ENCODE measurements at places on chromosomes 1 and 21.

GRCh38 chr1:39854738-39855137 lies 28.6 kb downstream of the TRIT1 start:
- no peak for DNase-seq

- no peak for DNase-seq
Observed at GRCh38 chr1:214440219-214440965, 111.0 kb downstream of the PTPN14 start.

DNA sequence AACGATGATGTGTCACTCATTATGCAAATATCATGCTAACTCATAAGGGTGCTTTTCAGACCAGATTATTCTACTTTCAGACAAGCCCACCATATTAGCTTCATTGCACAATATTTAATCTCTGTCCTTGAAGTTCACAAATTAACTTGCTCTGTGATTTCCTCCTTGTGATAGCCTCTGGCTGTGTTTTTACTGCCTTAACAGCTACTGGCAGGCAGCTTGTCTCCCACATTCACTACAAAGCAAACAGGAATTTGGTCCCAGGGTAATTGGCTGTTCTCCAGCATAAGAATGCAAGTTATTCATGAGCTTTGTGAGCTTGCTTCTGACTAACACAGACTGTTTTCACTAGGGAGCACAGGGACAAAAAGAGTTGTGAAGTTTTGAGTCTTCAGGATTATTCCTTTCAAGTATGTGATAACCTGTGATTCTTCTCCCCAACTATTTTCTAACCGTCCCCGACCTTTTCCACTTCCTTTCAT lies 87.9 kb upstream of the HMCN1 start:
- no peak for DNase-seq

DNA sequence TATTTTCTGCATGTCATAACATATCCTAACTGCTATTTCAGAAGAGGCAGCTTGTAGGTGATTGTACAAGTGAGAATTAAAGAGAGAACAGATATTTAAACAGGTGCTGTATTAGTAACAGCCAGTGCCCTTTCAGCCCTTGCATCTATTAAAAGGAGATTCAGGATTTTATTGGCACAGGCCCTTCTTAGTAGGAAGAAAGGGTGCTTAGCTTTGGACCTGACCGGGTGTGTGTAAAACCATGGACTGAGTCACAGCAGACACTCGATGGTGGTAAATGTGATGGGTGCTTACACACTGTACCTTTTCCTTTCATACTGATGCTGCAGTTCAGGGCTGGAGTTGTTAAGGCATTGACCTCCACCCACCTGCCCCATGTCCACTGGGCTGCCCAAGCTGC lies 12.7 kb upstream of the CD101 start:
- DNase-seq = no peak

DNA sequence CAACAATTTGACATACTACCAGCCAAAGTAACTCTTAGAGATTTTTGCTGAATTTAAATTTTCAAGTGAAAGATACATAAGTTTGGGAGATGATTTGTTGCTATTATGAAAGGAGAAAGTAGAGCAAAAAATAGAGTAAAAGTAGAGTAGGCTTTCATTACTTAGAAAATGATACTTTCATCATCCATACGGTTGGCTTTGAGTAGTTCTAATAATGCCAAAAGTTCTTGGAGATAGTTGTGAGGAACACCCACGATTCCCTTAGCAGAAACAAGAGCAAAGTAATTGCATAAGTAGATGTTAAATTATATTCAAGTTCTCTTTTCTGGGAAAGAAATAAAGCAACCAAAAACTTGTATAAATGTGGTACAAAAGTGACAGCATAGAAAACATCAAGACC lies 95.0 kb upstream of the VAV3 start:
- DNase-seq = no peak

DNA sequence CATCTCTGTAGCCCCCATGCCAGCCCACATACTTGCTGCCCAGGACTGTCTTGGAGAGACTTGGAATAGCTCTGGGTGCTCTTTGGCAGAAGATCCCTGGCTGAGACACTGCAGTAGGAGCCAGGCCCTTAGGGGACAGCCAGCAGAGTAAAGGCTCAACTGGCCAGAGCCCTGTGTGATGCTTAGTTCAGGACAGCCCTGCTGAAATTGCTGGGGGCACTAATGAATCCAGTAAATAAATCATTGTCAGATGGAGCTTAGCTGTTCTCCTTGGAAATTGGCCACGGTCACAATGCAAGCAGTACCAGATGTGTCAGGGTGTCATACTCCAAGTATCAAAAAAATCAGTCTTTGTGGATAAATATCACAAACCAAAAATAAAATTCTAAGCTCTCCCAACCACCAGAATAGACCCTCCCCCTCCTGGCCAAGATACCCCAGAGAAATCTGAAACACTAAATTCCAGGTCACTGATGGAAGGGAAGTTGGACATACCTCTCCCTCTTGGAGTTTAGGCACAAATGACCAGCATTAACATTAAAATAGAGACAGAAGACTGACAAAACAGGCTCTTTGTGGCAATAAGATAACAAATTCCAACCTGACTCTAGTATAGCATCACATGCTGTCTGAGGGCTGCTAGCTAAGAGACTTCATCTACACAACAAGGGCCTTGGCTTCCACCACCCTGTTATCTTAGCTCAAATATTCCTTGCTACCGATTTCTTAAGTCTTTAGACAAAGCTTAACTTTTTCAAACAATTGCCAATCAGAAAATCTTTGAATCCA lies 83.2 kb upstream of the DNAH14 start:
- no peak for DNase-seq

DNA sequence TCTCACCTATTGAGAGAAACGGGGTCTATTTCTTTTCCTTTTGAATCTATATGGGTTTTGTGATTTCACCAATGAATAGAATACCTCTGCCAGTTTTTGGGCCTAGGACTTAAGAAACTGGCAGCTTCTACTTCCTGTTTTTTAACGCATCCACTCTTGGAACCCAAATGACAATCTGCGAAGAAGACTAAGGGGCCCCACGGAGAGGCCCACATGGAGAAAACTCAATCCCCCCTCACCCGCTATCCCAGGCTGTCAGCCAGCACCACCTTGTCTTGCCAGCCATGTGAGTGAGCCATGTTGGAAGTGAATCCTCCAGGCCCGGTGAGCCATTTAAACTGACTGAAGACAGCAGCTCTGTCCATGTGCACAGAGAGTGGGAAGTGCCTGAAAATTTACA lies 3.6 kb upstream of the HENMT1 start:
- no peak for DNase-seq

- no peak for DNase-seq
Observed at GRCh38 chr1:209875515-209875914, 47.7 kb downstream of the UTP25 start.

- no peak for DNase-seq
Observed at GRCh38 chr1:26049531-26050247, 3.8 kb upstream of the SLC30A2 start.

DNA sequence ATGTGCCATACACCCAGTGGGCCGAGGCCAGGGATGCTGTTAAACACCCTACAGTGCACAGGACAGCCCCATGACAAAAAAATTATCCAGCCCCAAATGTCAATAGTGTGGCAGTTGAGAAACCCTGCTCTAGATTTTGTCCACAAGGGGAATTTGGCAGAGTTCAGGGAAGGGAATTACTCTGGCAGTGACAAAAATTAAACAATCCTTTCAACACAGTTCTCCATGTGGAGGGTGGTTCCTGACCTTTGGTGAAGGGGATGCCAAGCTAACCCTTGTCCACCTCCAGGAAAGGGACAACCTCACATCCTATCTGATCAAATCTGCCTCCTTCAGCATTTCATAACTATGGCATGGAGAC lies 28.4 kb upstream of the CD84 start:
- DNase-seq = no peak

- DNase-seq = no peak
Observed at GRCh38 chr21:26443867-26444266, 129.2 kb downstream of the CYYR1 start.

- DNase-seq = no peak
Observed at GRCh38 chr21:44425307-44425894, 29.9 kb upstream of the LRRC3 start.

- peak; percentile 30 for DNase-seq
Observed at GRCh38 chr1:21368515-21369289, 71.2 kb upstream of the NBPF3 start.

GRCh38 chr1:209655411-209656231 lies 3.4 kb upstream of the LAMB3 start:
- DNase-seq = no peak

GRCh38 chr1:185938396-185938795 lies 204.2 kb downstream of the HMCN1 start:
- no peak for DNase-seq

DNA sequence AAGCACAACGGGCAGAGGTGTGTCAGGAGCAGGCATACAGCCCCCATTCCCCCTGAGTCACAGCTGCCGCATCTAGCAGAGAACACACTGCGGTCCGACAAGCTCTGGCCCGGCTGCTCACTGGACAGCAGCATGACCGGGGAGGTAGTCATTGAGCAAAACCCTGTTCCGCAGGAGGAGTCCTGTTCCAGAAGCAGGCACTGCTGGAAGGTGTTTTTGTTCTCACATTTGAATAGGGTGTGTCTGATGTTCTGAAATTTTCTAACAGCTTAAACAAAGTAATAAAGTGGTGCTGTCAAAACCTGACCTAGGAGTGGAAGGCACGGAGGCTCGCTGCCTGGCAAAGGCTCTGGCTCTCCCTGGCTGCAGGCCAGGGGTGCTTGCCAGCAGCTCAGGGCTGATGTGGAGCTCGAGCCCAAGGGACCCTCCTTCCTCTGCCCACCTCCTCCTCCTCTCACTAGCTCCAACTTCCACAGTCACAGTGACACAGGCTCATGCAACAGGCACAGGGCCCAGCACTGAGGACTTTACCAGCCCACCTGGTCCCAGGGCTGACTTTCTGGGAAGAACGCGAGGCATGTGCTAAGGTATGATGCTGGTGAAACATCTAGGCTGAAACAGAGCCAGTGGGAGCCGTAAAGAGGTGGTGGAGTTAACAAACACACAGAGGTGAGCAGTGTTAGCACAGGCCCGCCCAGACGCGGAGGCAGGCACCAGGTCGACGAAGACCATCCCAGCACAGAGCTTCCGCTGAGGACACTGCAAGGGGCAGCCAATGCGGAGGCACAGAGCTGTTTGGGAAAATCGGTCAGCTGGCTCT lies 118.6 kb upstream of the IFFO2 start:
- no peak for DNase-seq

DNA sequence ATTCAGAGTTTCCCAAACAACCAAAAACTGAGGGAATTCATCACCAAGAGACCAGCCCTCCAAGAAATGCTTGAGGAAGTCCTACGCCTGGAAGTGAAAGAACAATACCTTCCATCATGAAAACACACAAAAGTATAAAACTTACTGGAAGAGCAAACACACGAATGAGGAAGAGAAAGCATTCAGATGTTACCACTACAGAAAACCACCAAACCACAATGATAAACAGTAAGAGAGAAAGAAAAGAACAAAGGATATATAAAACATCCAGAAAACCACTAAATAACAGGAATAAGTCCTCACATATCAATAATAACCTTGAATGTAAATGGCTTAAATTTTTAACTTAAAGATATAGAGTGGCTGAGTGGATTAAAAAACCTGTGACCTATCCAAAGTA lies 58.5 kb upstream of the BCL10 start:
- no peak for DNase-seq

DNA sequence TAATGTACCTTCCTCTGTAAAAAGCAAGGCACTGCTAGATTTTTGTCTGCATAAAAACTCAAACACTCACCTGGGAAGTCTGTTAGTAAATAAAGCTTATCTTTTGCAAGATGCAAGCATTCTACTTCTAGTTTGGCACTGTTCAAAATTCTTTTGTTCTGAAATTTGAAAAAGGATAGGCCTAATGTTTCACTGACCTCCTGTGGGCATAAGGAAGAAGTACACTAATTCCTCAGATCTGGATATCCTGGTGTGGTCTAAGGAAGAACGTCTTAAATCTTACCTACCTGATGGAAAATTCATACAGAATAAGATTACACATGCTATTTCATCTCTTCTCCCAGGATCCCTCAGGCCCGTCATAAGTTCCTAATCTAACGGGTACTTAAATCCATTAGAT lies 93.5 kb upstream of the CAMK1G start:
- DNase-seq = no peak

- DNase-seq = peak; percentile 77
Observed at GRCh38 chr1:234730770-234731568, 121.0 kb upstream of the IRF2BP2 start.

- DNase-seq = no peak
Observed at GRCh38 chr1:52904927-52905698, 16.4 kb downstream of the ECHDC2 start.

- DNase-seq = no peak
Observed at GRCh38 chr1:233424779-233425178, 97.3 kb downstream of the MAP3K21 start.

DNA sequence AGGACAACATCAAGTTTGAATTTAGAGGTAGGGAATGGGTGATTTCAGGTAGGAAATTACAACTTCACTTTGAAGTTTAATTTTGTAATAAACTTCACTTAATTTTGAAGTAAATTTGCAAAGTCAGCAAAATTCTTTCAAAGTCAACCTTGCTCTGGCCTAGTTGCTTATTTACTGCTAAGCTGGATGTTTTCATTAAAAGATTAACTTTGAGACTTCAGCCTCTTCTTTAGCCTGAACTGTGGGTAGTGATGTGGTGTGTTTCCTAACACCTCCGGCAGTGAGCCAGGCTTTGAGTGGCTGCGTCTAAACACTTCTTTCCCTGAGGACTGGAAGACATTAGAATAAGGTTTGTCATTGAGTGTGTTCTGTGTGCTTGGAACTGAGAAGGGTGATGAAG lies at the start of gene HAO2:
Gene HAO2, plus strand, starts transcription at position 232 of the 400 bp plus-strand sequence. CDS start 12,301 bp downstream, outside the sequence.
- DNase-seq = no peak

DNA sequence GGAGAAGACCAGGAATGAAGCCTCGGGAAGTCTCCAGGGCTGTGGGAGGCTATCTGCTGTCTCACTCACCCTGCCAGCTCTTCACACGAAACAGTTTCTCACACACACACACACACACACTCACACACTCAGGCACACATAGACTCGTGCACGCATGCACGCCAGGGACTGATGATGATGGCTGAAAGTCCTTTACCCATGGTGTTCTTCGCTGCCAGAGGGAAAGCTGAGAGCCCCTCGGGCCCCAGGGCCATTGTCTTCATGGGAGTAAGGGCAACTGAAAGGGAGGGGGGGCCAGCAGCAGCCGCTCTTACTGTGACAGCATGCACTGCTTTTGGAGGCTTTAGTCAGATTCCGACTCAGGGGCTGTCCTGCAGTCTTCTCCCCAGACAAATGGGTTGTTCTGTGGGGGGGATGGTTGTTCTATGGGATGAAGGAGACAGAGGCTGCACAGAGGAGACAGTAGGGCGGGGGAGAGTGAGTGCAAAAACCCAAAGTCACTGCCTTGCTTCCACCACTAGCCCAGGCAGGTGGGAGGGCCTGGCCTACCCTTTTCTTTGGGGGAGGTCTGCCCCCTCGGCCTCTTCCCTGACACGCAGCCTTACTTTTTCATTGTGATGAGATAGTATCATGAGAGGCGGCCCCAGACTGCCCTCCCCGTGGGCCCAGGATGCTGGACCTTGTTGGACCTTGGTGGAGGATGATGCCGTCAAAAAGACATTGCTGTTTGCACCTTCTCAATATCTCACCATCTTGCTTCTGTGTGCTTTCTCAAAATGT lies 29.0 kb downstream of the STUM start:
- DNase-seq = no peak

All from T-helper 2 cell treated with Interferon-gamma antibody and Interleukin-4, amounts not matched to agents 5 μg/mL and 100 μg/mL, for 36 hours (primary cell).